ENCODE measurements at places on chromosomes 12 and 14.

DNA sequence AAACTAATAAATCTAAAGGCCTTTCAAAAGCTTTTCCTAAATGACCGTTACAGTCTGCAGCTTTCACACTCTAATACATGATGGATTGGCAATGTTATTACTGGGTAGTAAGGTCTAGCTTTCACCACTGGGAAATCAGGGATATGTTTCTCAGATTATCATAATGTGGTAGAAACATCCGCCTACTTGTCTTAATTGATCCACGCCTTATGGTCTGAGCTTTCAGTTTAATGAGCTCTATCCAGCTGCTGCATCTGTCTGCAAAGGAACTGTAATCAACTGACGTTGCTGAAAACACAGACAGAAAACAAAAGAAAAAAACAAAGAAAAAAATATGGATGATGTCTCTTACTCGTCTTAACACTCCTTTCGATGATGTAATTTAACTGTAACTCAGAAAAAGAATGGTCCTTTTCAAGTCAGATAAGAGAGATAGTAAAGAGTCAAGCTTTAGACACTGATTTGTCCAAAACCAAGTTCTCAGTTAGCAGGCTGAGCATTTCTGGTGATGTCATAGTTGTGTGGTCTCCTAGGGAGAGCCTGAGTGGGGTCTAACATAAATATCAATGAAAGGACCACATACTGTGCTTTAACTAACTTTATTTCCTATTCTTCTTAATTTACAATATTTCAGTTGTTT is 85.9 kb downstream of the C2CD5 start:
- DNase-seq, result no peak

DNA sequence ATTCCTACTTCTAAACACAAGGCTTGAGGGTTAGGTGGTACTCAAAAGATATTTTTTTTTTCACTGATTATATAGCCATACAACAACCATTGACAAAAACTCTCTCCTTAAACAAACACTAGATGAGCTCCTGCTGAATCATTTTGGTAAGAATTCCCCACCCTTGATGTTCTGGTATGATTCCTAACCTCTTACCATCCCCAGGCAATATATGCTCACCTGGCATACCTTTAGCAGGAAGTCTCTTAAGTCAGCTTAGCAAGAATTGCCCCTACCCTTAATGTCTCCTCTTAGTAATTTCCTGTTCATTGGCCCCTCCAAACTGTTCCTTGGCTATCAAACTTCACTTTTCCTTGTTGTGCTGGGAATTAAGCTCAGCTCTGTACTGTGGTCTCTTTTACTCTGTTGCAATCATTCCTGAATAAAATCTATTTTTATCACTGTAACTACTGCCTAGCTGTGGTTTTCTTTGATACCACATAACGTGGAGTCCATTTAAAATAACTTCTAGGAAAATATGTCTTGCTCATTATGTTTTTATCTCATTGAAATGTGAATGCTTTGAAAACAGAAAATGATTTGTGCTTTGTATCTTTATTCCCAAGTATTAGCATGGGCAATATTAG is 712.6 kb downstream of the SLC16A7 start:
- DNase-seq, result no peak

GRCh38 chr12:1865284-1865866 is 45.0 kb downstream of the LRTM2 start:
- DNase-seq, result no peak

GRCh38 chr12:29234965-29235626 is 86.0 kb downstream of the FAR2 start:
- no peak for DNase-seq

DNA sequence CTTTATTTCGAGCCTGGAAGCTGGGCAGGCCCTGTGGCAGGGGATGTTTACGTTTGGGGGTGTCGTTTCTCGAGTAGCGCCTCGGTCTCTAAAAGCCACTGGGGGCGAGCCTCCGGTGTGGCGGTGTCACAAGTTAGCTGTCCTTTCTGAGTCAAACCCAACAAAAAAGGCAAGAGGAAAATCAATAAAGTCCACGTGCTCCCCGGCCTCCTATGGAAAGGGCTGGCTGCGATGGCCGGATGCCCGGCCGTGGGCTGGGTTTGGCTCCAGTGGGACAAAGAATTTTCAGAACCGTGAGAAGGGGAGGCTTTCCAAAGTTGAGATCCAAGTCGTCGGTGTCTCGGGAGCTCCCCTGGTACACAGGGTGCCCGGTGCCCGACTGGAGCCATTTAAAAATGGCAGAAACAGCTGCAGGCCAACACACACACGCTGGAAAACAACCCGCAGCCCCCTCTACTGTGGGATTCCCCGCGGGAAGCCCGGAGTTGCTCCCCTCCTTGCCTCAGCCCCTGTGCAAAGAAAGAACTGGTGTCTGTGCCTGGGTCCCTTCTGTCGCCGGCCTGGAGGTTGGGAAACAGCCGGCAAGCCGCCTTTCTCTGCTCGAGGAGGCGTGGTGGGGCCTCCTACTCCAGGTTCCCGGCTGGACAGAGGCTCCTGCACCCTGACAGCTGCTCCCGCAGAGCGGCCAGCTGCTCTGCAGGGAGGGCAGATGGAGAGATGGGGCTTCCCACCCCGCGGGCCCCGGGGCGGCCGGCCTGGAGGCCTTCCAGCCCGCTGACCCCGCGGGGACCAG is 1.9 kb downstream of the BCL7A start:
- peak; percentile 45 for DNase-seq

All from HEK293T (cell line).